ENCODE measurements at places on chromosomes 5 and 9.

- DNase-seq = no peak
Observed at GRCh38 chr9:128222026-128222425, 18.8 kb downstream of the DNM1 start.

GRCh38 chr9:70477907-70478480, 63.5 kb upstream of the KLF9 start:
- DNase-seq = peak; percentile 52

GRCh38 chr5:73615085-73615484, 10.9 kb upstream of the ARHGEF28 start:
- DNase-seq = no peak

DNA sequence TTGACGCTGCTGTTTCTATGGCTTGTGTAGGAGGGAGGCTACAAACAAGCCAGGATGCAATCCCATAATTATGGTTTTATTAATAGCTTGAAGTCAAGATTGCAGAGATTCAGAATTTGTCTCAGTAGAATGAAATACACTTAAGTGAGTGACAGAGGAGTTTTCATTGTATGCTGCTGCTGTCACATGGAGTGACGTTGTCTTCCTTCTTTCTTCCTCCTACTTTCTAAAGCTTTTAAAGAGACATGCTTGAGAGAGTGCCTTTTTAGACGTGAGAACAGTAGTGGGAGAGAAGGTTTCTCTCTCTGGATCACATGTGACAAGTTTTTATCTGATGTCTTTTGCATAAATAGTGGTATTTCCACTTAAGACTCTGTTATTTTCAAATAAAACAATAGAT, 48.9 kb downstream of the MACIR start:
- DNase-seq = no peak

DNA sequence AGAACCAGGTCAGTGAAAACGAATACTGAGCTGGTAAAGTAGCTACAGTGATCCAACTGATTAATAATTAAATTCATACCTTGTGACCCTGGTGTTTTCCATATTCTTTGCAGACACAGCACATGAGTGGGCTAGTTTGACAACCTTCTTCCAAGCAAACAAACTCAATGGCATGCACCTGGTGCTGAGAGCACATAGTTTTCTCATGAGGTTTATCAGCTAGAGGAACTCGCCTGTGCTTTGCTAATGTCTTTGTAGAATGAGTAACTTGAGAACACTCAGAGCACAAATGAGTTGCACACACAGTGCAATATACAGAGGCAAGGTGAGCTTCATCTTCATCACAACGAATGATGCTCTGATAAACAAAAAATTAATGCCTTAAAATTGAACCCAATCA, 12.6 kb downstream of the TRIM23 start:
- no peak for DNase-seq

DNA sequence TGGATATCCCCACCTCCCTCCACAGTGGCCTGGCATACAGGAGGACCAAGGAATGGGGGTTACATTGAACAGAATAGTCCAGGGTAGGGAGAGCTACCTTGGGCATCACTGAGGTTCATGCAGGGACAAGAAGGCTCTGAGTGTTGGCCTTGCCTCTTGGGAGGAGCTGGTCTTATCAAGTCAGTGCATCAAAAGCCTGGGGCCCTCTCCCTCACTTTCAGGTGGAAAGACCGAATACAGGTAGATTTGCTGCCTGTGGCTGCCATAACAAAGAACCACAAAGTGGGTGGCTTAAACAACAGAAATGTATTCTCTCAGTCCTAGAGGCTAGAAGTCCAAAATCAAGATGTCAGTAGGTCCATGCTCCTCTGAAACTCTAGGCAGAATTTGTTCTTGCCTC, 18.5 kb upstream of the ARSI start:
- no peak for DNase-seq

- DNase-seq = peak; percentile 96
Observed at GRCh38 chr5:9653811-9654210, 23.7 kb upstream of the TAS2R1 start.

DNA sequence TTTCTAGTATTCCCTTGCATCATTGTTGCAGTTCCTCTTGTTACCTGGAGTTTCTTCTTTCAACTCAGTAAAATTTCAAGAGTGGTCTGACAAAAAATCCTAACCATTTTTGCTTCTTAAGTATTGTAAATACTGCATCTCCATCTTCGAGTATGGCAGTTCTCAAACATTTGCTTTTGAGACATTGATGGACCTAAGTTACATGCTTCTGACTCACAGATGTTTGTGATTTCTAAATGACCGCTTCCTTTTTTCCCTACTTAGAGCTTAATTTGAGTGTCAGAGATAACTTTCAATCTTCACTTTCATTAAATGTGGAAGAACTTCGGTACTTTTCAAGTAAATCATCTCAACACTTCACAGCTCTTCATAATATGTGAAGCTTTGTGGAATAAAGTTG, 4.2 kb downstream of the UHRF2 start:
- DNase-seq = peak; percentile 53

GRCh38 chr5:7321724-7322123, 74.2 kb upstream of the ADCY2 start:
- DNase-seq = peak; percentile 97

- no peak for DNase-seq
Observed at GRCh38 chr5:181149806-181150733, 2.7 kb downstream of the OR2V2 start.
